A549 treated with CpdA at 1 μM for 4 hours (cell line): ENCODE measurements at places on chromosomes 2 and 18. TPM values are rescaled to one million over a fixed set of nuclear protein-coding genes. Genes with fewer than 3 reads are reported as not detected.

MRPL30 gene
- total RNA-seq, result 32.4 to 72.8 TPM (median 34.5 TPM) in 5 replicates

MEIS1 gene
- total RNA-seq, result 1.5 to 3.9 TPM (median 2.1 TPM) in 5 replicates

ANKRD30BL gene
- total RNA-seq, result not detected in 5 replicates

GALM gene
- total RNA-seq, result 16.3 to 21.3 TPM (median 18.4 TPM) in 5 replicates

PRSS56 gene
- 0.08 to 0.20 TPM (median 0.14 TPM) in 4 of 5 replicates, not detected in the other for total RNA-seq

MC5R gene
- not detected in 5 replicates for total RNA-seq

KCNG2 gene
- not detected in 5 replicates for total RNA-seq

RBFA gene
- 26.9 to 31.3 TPM (median 28.6 TPM) in 5 replicates for total RNA-seq

POTEI gene
- total RNA-seq, result 0.01 TPM in 1 of 5 replicates, not detected in the others

SPC25 gene
- 16.5 to 22.3 TPM (median 19.2 TPM) in 5 replicates for total RNA-seq

KATNAL2 gene
- 1.5 to 1.9 TPM (median 1.7 TPM) in 5 replicates for total RNA-seq

TCF23 gene
- not detected in 5 replicates for total RNA-seq

TMEM169 gene
- total RNA-seq, result 0.34 to 0.80 TPM (median 0.52 TPM) in 5 replicates

VIT gene
- not detected in 5 replicates for total RNA-seq

NDC80 gene
- 11.2 to 18.7 TPM (median 12.6 TPM) in 5 replicates for total RNA-seq

TUBA4B gene
- total RNA-seq, result 0.23 to 0.57 TPM (median 0.27 TPM) in 5 replicates

FBXO48 gene
- 0.54 to 0.76 TPM (median 0.61 TPM) in 5 replicates for total RNA-seq

PTPN4 gene
- 16.2 to 33.2 TPM (median 17.6 TPM) in 5 replicates for total RNA-seq

RUFY4 gene
- not detected in 5 replicates for total RNA-seq

QPCT gene
- total RNA-seq, result 16.4 to 20.3 TPM (median 17.8 TPM) in 5 replicates

HAAO gene
- 0.03 to 0.19 TPM in 2 of 5 replicates, not detected in the others for total RNA-seq

GPR45 gene
- total RNA-seq, result not detected in 5 replicates

C2orf74 gene
- total RNA-seq, result 15.9 to 23.9 TPM (median 16.7 TPM) in 5 replicates

CROCC2 gene
- not detected in 5 replicates for total RNA-seq

ARHGAP15 gene
- total RNA-seq, result not detected in 5 replicates

PASK gene
- total RNA-seq, result 8.0 to 9.9 TPM (median 9.2 TPM) in 5 replicates

KCNIP3 gene
- total RNA-seq, result 1.0 to 1.9 TPM (median 1.7 TPM) in 5 replicates

NPHP1 gene
- total RNA-seq, result 8.0 to 10.3 TPM (median 8.9 TPM) in 5 replicates

NPAS2 gene
- 77.0 to 119 TPM (median 107 TPM) in 5 replicates for total RNA-seq

EFHD1 gene
- 1.6 to 2.4 TPM (median 2.3 TPM) in 5 replicates for total RNA-seq

SLC11A1 gene
- total RNA-seq, result 0.24 to 0.63 TPM (median 0.35 TPM) in 5 replicates

COL4A4 gene
- total RNA-seq, result 0.68 to 1.7 TPM (median 1.4 TPM) in 5 replicates

HOXD9 gene
- 0.98 to 1.4 TPM (median 1.3 TPM) in 5 replicates for total RNA-seq

EPB41L3 gene
- total RNA-seq, result 0.11 to 0.82 TPM (median 0.39 TPM) in 5 replicates

DAPL1 gene
- total RNA-seq, result not detected in 5 replicates

RAX gene
- not detected in 5 replicates for total RNA-seq

GTF3C2 gene
- 63.5 to 66.8 TPM (median 65.7 TPM) in 5 replicates for total RNA-seq

SERPINB3 gene
- total RNA-seq, result 0.09 to 0.26 TPM (median 0.17 TPM) in 4 of 5 replicates, not detected in the other

FAP gene
- 0.12 TPM in 1 of 5 replicates, not detected in the others for total RNA-seq

DCDC2C gene
- 0.29 to 0.36 TPM in 2 of 5 replicates, not detected in the others for total RNA-seq

FSHR gene
- total RNA-seq, result not detected in 5 replicates

ARHGAP25 gene
- 0.12 to 0.39 TPM (median 0.21 TPM) in 4 of 5 replicates, not detected in the other for total RNA-seq

GPR155 gene
- 0.24 to 0.77 TPM (median 0.29 TPM) in 5 replicates for total RNA-seq

PUM2 gene
- 38.1 to 49.0 TPM (median 44.7 TPM) in 5 replicates for total RNA-seq

LOXHD1 gene
- total RNA-seq, result not detected in 5 replicates

ABCG5 gene
- total RNA-seq, result 0.01 TPM in 1 of 5 replicates, not detected in the others

ZNF385B gene
- 0.03 TPM in 1 of 5 replicates, not detected in the others for total RNA-seq

ASXL2 gene
- total RNA-seq, result 10.9 to 15.9 TPM (median 14.6 TPM) in 5 replicates

ADAM23 gene
- total RNA-seq, result 8.0 to 10.7 TPM (median 10.3 TPM) in 5 replicates

RPL37A gene
- 5,193 to 5,494 TPM (median 5,225 TPM) in 5 replicates for total RNA-seq

ATP9B gene
- total RNA-seq, result 13.8 to 21.2 TPM (median 18.3 TPM) in 5 replicates

GRB14 gene
- 4.3 to 6.9 TPM (median 5.8 TPM) in 5 replicates for total RNA-seq
